ENCODE measurements at places on chromosomes 4 and X.

DNA sequence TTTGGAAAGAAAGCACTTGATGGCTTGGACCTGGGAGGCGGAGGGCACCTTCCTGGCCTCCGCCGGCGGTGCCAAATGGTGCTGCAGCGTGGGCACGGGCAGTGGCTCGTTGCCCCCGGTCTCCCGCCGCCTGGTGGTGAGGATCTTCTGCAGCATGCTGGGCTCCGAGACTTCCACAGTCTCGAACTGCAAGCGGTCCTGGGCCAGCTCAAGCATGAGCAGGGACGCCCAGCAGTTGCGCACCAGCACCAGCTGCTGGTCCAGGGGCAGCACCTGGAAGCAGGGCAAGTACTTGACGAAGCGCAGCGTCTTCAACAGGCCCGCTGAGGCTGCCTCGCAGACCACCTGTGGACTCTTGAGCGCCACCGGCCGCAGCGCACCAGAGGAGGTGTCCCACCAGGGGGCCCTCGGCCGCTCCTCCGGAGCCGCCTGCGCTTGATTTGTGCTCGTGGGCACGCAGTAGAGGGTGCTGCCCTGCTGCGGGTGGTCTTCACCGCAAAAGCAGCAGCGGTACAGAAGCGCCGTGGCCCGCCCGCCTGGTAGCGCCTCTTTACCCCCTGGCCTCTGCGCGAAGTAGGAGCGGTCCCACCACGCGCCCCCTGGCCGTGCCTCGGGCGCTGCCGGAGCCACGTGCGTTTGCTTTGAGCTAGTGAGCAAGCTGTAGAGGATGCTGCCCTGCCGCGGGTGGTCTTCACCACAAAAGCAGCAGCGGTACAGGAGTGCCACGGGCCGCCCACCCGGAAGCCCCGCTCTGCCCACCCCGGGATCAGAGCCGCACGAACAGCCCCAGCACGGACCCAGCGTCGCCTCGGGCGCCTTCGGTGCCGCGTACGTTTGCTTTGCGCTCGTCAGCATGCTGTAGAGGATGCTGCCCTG lies 689 bp downstream of the NR0B1 start:
- no peak for DNase-seq

GRCh38 chrX:23616361-23616760 lies 50.9 kb upstream of the PRDX4 start:
- DNase-seq = peak; percentile 8

- DNase-seq = no peak
Measured at GRCh38 chrX:121151293-121151692, 103.9 kb downstream of the GLUD2 start.

DNA sequence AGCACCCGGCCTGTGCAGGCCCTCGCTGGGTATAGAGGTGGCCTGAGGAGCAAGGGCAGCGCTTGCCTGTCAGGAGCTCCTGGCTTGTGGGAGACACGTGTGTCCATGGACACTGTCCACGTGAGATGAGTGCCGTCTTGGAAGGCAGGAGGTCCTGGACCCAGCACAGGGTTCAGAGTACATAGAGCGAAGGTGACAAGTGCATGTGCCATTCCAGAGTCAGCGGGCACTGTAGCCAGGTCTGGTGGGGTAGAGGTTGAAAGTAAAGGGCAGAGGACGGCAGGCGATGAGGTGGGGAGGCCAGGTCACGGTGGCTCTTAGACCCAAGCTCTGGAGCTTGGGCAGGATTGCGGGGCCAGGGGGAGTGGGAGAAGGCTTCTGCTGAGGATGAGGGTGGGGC lies 28.4 kb upstream of the TADA2B start:
- no peak for DNase-seq

GRCh38 chrX:120274958-120275357 lies 24.3 kb downstream of the ZBTB33 start:
- DNase-seq = no peak

DNA sequence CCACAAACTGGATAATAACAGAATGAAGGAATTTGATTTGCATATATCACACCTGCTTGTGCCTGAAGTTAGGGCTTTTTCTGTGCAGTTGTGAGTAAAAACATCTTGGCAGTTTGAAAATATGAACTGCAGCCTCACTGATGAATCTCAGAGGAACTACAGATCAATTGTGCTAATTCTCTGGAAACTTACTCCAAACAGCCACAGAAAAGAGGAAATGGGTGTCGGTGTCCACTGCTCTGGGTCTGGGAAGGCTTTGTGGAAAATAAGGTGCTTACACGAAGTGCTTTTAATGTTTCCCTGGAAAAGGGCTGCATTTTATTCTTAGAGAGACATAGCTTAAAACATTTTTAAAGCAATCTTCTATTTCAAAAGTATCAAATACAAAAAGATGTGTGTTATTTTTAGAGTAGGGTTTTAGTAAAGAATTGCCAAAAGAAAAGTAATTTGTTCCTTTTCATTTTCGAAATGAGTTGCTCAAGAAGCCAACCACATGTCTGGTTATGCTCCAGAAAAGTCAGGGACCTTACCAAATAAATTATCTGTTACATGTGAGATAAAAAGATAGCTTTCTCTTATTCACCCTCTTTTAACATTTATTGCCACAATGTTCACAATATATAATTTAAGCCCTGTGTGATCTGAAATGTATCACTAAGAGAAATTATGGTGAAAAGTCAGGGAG lies 240.1 kb downstream of the FRAS1 start:
- DNase-seq = no peak

DNA sequence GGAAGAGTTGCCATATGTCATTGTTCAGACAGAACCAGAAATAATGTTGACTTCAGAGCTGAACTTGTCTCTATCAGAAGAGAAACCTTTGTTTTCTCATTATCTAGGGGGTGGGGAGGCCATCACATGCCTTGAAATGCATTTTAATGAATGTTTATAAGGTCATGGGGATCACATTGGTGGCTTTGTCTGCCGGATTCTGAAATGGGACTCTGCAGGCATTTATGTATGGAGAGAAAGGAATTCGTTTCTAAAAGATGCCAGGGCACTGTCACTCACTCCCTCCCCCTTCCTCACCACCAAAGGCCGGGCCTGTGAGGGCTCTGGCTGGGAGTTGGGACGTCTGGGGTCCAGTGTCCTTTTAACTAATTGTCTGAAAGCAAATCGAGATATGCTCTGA lies 102.2 kb downstream of the MAMLD1 start:
- DNase-seq = no peak

- DNase-seq = no peak
Measured at GRCh38 chr4:815464-816146, 10.3 kb downstream of the CPLX1 start.

- peak; percentile 57 for DNase-seq
Measured at GRCh38 chr4:90317785-90318184, 190.6 kb downstream of the CCSER1 start.

- DNase-seq = no peak
Measured at GRCh38 chr4:110619463-110620247, 3.2 kb downstream of the PITX2 start.

- no peak for DNase-seq
Measured at GRCh38 chr4:174559894-174560293, 37.6 kb upstream of the HPGD start.

- no peak for DNase-seq
Measured at GRCh38 chrX:100076031-100076430, 334.0 kb downstream of the PCDH19 start.

GRCh38 chrX:39957816-39958566 lies 139.8 kb downstream of the BCOR start:
- DNase-seq = peak; percentile 15

DNA sequence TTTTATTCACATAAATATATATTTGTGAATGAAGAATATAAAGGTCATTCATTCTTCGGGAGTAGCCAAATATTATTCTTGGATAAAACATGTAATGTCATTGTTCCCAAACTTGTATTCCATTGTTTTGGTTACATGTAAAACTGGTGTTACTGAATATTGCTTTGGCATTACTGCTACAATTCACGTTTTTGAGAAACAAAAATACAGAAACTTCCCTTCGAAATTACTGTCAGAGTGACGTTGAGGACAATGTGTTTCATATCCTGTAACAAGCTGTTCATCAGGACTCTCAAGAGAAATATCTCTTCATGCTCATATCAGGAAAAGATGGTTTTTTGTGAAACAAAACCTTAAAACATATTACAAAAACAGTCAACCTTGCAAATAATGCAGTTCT lies 258.9 kb upstream of the DDX53 start:
- no peak for DNase-seq
